Activated CD4-positive, alpha-beta T cell treated with anti-CD3 and anti-CD28 coated beads, Interleukin-2, amount 50 U/mL, for 24 hours (primary cell): ENCODE measurements at places on chromosomes 7 and 10.

GRCh38 chr10:32054094-32054493 lies 2.1 kb downstream of the KIF5B start:
- no peak for DNase-seq

- DNase-seq = no peak
Observed at GRCh38 chr10:93154531-93154930, 80.8 kb downstream of the CYP26A1 start.

DNA sequence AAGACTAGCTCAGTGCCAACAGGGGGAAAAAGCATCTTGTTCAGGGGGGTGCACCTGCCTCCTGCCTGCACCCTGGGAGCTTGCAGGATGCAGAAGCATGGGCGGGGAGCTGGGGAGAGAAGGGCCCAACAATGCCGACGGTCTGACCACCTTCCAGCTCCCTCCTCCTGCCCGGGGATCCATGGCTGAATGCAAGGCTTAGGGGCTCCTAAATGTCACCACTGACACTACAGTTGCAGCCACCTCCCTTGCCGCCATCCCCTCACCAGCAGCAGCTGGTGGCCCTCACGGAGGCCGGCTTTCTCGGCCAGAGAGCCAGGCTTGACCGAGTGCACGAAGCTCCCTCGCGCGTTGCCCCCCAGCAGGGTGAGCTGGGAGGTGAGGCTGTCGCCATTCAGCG lies 78.8 kb upstream of the GNA12 start:
- no peak for DNase-seq

DNA sequence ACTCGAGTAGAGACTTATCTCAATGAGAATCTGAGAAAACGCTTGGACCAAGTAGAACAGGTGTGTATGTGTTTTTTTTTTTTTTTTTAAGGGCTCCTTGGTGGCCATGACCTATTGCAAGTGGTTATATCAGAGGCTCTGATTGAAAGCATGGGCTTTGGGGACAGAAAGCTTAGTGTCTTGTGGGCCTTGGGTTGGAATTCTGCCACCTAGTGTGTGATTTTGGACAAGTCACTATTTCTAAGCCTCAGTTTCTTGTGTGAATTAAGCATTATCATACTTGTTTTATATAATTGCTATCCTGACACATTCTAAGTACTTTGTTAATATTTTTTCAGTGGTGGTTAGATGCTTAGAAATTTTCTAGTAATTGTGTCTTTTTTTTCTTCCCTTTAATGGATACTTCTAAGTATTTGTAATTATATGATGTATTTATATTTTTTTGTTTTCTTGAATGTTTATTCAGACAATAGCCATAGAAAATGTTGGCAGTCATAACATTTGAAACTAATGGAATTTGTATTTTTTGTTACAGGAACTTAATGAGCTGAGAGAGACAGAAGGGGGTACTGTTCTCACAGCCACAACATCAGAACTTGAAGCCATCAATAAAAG lies 33.1 kb downstream of the SMC3 start:
- no peak for DNase-seq

DNA sequence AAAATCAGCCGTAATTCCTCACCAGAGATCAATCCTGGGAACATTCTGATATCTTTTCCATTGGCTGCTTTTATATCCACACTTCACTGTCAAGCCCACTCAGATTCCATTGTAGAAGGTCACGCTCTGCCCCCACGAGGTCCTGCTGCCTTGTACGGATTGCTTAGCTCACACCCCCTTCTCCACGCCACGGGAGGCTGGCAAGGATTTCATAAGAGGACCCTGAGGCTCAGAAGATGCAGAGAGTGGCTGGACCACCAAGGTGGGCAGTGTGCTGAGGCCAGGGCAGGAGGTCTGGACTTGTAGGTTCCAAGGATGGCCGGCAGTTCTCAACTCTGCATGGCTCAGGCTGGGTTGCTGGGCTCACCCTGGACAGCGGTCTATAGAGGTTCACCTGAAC lies 149.7 kb downstream of the RNF216 start:
- DNase-seq = no peak

DNA sequence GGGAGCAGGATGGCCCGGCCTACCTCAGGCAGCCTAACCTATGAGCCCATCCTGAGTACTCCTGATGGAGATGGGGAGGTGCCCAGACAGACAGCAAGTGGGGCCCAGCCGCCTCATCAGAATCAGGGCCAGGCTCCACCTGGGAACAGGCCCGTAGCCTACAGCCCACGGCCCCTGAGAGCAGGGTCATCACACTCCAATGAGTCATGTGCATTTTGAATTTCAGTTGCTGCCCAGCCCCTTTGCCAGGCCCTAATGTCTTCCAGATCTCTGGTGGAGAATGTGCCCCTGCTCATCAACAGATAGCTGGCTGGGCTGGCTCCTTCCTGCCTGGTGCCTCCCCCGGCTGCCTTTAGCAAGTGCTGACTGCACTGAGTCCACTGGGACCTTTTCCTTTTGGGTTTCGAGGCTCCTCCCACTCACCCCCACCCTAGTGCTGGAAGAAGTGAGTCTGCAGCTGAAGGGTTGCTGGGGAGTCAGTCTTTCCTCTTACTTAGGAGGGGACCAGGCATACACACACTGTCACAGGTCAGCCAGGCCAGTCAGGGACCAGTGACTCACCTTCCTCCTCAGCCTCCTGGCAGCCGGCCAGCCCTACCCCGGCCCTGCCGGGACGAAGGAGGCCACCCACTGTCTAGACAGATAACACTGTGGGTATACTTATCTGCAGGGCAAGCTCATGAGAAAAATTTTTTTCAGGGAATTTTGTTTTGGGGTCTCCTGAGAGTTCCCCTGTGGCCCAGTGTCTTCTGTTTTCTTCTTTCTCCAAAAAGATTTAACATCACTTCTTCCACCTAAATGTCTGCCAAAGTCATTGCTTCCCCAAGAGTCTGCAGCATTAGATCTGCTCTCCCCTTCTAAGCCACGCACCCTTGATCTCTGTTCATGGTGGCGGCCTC lies 9.1 kb upstream of the ASIC3 start:
- peak; percentile 80 for DNase-seq

GRCh38 chr10:11017000-11017569 lies 587 bp upstream of the CELF2 start:
- DNase-seq = no peak

GRCh38 chr10:19245889-19246752 lies 197.5 kb downstream of the MALRD1 start:
- DNase-seq = no peak

DNA sequence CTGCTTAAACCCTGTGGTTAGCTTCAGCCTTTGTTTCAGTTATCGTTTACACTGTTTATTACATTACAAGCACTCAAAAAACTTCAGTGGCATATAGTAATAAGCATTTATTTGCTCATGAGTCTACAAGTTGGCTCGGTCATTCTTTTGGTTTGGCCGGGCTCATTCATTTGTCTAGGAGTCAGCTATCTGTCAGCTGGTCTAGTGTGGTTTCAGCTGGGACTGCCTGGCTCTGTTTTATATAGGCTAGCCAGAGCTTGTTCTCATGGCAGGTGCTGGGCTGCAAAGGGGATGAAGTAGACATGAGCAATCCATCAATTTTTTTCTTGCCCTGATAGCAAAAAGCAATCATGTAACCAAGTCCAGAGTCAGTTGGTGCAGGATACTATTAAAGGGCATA lies 103.6 kb downstream of the MKLN1 start:
- no peak for DNase-seq

DNA sequence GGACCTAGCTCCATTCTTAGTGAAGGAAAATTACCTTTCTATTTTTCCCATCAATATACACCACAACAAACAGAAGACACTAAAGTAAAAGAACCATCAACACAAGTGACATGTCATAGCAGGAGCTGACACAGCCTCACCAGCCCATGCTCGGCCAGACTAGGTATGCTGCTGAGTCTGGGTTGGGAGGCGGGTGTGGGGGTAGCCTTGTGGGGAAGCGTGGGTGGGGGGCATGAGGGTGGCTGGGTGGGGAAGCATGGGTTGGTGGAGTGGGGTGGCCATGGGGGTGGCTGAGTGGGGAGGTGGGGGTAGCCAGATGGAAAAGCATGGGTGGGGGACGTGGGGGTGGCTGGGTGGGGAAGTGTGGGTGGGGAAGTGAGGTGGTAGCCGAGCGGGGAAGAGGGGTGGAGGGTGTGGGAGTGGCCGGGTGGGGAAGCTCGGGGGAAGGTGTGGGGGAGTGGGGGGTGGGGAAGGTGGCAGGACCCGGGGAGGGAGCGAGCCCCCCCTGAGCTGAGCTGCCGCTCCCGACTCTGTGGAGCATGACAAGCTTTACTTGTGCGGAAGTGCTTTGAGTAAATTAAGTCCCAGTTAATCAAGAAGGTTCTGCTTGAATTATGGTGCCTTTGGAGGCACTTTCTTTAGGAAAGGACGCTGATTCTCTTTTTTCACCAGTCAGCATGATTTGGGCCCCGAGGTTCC lies 294.6 kb upstream of the ZNF32 start:
- DNase-seq = no peak

DNA sequence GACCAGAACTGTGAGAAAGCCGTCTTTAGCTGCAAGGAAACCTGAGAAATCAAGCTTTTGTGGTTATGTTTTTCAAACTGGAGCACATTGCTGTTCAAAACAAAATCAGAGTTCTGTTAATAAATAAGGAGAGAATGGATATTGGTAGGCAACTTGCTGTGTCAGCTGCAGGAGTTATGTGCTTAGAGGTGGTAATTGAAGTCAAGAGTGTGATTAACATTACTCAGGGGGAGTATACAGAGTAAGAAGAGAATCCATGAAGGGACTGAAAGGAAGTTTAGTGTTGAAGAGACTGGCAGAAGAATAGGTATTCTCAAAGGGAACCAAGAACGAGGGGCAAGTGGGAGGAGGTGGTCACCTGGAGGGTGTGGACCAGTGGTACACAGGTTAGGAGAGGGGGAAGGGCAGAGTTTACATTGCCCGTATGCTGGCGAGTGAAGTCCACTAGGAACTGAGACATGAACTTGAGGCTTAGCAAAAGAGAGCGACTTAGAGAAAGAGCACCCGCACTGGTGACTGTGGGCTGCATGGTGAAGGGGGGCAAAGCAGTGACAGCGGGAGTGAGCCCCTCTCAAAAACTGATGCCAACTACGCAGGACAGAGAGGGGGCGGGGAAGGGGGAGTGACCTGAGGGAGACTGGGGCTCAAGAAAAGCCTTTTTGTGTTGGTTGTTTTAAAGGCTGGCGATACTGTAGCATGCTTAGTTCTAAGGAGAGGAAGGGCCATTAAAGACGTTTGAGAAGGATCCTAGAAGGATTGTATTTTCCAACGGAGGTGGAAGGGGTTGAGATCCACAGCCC lies 80.0 kb downstream of the SDK1 start:
- DNase-seq = no peak

- DNase-seq = no peak
Observed at GRCh38 chr10:24371396-24371795, 162.5 kb downstream of the KIAA1217 start.

- DNase-seq = no peak
Observed at GRCh38 chr10:122516734-122517133, 43.8 kb upstream of the DMBT1 start.

- no peak for DNase-seq
Observed at GRCh38 chr10:123795196-123795780, 96.3 kb downstream of the CPXM2 start.

DNA sequence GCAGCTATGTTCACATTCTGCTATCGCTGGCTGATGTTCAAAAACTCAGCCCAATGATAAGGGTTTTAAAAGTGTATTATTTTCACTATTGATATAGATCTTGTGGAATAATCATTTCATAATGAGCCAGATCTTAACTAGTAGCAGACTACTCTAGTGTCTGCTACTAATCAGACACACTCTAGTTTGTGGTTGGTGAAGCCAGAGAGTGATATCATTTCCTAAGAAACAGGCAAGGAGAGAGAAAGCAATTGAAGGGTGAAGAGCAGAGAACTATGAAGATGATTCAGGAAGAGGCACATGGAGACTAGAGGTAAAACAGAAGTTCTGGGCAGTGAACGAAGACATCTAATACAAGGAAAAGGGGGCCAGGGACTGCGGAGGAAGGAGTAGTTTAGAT lies 58.2 kb upstream of the BET1 start:
- DNase-seq = no peak

DNA sequence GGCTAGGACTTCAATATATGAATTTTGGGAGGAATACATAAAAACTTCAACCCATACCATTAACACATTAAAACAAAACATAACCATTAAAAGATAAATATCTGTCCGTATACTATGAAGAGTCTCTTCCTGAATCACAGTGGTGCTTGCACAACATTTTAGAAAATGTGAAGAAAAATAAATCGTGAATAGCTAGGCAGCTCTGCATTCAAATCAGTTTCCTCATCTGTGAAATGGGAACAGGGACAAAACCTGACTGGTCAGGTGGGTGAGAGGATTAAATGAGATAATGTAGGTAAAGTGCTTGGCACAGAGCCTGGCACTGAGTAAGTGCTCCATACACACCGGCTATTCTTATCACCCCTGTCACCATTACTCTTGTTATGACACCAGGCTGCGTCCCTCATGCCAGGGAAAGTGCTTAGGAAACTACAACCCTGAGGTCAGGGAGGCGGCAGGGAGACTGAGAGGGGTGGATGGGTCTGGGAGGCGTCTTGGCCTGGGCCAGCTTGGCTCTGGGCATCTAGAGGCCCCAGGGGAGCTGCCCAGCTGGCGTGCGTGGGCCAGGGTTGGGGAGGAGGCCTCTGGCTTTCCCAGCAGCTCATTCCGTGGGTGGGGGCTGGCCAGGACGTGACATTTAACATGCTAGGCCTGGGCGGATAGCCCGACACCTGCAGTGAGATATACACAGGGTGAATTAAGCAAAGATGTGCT lies 78.3 kb downstream of the SH3PXD2A start:
- no peak for DNase-seq

DNA sequence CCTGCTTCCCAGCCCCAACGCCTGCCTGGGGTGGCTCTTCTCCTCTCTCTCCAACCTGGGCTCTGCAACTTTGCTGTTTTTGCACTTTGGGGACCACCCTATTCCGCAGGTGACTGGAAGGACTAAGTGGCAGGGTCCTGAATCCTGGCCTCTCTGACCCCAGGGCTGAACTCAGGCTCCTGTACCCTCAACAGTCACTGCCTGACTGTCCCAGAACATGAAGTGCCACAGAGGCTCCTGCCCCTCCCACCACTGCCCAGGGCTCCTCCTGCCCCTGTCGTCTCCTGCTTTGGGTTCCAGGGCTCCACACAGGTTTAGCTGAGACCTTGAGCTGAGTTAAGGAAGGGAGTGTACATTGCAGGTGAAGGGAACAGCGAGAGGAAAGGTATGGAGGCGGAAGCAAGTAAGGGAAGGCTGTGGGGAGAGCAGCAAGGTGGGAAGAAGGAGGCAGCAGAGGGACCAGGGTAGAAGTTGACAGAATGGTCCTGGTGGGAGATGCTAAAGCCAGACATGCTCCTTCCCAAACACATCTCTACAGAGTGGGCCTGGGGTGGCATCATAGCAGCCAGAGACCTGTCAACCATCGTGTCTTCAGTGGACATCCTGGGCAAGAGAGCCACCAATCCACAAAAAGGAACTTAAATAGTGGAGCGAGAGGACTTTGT lies 5.7 kb upstream of the GRID1 start:
- no peak for DNase-seq
